ENCODE measurements at places on chromosomes 5 and 9.

- DNase-seq = no peak
Measured at GRCh38 chr5:58542709-58543108, 40.2 kb upstream of the RAB3C start.

- DNase-seq = no peak
Measured at GRCh38 chr5:20832204-20833080, 844.4 kb upstream of the CDH18 start.

DNA sequence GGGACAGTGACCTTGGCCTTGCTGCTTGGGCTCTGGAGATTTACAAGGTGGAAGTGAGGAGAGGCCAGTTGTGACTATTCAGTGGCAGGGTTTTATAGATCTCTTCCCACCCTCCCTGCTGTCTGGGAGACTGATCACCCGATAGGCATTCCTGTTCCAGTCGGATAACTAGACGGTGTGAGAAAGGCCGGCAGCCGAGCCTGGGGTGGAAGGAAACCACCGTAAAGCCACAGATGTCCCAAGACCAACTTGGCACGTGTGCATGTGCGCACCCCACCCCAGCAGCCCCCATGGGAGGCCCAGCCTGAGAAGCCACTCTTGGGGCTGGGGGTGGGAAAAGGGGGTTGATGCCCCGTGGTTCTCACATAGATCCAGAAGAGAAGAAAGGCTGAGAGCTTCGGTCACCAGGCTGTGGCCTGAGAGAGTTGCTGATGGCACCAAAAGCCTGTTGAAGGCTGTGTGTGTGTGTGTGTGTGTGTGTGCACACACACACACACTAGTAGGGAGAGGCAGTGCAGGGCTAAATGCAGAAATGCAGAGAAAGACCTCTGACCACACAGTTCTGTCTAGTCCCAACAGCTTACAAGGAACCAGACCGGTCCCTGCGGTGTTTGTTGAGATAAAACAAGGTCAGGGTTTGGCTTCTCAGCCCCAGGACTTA is 225.8 kb downstream of the FANCC start:
- DNase-seq = no peak

DNA sequence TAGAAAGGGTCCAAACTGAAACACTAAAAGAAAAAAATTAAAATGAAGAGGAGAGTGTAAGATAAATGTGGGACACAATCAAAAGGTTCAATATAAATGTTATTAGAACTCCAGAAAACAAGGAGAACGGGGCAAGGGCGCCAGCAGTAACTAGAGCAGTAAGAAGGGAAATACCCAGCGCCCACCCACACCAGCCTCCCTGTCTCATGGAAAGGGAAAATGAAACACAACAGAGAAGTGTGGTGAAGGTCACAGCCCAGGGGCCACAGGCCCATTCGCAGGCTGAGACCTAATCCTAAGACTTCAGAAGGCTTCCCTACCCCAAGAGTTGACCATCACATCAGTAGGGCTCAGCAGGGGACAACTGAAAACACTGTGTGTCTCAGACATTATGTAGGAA is 45.8 kb upstream of the CLK4 start:
- no peak for DNase-seq

GRCh38 chr5:143101725-143102386 is 301.6 kb downstream of the NR3C1 start:
- DNase-seq = no peak

GRCh38 chr5:122073864-122074263 is 4.2 kb downstream of the LOX start:
- DNase-seq = no peak

DNA sequence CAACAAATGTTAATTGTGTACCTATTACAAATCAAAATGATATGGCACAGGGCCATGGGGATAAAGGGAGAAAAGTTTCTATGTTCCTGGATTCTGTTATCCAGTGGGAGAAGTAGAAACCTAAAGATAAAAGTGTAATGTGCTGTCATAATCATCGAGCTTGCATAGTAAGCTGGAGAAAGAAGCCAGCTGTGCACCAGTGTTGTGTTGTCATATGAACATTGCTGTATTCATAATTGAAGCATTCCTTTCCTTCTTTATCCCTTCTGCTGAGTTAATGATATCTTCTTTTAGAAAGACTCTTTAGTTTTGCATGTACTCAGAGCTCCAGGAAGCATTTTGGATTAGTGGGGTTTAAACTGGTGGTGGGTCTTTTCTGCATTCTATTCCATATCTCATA is 39.5 kb downstream of the NTRK2 start:
- no peak for DNase-seq

GRCh38 chr9:11086561-11086960 is 473.8 kb upstream of the PTPRD start:
- no peak for DNase-seq

GRCh38 chr5:55421074-55421529 is 113.3 kb downstream of the MTREX start:
- DNase-seq = no peak

- DNase-seq = no peak
Measured at GRCh38 chr5:159566832-159567231, 236.5 kb upstream of the IL12B start.

- DNase-seq = no peak
Measured at GRCh38 chr9:82385633-82386032, 397.1 kb downstream of the SPATA31D1 start.

DNA sequence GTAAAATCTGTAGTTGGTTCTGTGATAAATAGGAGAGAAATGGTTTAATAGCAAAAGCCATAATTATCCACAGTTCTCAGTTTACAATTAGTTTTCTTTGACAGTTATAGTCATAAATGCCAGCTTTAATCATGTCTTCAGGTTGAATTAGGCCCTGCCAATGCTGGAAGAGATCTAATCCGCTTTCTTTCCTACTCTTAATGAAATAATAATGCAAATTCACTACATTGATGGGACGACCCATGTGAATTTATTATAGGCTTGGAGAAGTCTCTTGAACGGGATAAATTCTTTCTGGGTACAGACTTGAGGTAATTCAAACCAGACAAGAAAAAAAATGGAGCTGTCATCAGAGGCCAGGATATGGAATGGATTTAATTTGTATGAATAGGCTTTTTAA is 950.4 kb downstream of the EFNA5 start:
- no peak for DNase-seq

DNA sequence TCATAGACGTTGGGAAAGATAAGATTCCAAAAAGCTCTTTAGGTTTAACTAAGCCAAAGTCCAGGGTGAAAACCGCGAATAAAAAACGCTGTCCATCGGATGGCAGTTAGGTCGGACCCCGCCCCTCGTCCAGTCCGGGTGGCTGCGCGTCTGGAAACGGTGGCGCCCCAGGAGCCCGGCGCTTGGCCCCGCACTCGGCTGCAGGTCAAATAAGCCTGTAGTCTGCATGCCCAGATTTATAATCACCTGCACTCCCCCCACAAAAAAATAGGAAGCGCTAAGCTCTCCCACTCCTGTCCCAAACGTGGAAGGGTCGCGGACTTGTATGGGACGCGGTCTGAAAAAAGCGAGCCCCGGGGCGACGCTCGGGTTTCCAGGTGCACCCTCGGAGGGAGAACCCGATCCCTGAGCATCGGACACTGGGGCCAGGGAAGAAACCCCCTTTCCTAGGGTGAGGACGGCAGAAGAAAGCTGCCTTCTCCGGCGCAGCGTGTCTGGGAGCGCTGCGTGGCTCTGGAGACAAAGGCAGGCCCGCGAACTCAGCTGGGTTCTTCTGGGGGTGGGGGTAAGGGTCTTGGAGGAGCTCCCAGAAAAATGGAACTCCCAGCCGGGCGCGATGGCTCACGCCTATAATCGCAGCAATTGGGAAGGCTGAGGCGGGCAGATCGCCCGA is 923 bp upstream of the ZBTB5 start:
- DNase-seq = peak; percentile 56

DNA sequence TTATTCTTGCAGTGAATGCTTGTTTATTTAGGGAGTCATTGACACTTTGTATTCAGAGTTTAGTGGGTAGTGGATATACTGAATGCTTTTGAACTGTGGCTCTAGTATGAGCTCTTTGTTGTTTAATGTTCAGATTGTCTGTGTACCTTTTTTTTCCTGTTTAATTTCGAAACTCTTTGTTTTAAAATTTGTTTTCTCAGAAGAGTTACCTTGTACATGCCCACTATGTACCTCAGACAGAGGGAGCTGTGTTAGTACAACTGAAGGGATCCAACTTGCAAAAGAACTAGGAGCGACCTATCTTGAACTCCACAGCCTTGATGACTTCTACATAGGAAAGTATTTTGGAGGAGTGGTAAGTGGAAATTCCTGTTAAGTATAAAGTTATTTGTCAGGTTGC is 17.0 kb downstream of the RHOBTB3 start:
- no peak for DNase-seq

GRCh38 chr5:126450346-126450745 is 27.1 kb downstream of the GRAMD2B start:
- no peak for DNase-seq

DNA sequence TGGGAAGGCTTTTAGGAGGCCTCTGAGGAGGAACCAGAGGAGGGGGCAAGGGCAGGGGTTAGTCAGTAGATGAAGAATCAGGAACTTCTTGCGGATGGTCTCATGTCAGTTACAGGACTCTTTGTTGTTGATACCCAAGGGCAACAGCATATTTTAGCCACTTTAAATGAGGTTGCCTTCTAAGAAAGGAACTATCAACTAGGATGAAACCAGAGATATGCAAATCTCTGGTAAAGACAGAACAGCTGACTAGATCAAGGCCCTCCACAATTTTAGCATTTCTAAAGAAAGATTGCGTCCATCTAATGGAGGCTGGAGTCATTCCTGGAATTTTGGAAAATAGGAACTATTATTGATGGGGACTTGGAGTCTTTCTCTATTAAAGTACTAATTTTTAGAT is 57.7 kb upstream of the KLF4 start:
- no peak for DNase-seq

DNA sequence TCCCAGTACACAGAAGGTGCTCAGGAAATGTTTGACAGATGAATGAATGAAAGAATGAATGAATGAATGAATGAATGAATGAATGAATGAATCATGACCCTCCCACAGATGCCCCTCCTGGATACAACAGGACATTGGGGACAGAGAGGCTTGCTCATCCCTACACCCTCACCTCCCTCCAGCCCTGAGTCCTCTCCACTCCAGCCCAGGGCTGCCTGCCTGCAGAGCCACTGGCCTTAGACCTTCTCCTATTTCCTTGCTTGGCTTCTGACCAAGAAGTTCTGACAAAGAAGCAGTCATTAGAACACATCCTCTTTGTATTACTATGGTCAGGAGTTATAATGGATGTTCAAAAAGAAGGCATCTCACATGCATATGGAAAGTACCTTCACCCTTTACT is 240.7 kb upstream of the DAPK1 start:
- no peak for DNase-seq

DNA sequence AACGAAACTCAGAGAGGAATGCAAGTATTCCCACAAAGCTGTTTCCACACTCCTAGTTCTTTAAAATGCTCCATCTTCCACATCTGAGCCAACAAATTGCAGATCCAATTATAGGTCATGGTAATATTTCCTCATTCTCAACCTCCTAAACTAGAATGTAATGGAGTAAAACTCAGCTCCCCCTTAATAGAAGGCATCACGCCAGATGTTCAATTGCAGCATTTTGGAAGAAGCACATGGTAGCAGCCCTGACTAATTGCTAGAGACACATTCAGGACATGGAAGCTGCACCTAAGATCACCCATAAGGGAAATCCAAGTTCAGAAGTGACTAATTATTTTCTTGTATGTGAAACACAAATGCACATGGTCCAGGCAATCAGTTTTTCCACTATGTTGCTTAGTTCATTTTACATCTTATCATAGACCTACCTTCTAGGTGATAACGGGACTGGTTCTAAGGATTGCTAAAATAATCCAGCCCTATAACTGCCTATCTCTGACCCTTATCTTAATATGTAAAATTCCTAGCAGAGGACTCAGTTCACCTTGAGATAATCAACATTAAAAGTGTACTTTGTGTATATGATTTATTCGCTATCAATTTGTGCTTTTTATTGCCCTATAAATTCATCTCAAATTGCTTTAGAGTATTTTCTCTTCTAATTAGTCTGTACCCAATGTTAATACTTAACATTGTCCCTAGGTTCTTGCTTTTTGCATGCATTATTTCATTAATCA is 75.1 kb downstream of the GABRB2 start:
- no peak for DNase-seq

GRCh38 chr5:173733425-173733824 is 117.0 kb upstream of the BOD1 start:
- DNase-seq = no peak

DNA sequence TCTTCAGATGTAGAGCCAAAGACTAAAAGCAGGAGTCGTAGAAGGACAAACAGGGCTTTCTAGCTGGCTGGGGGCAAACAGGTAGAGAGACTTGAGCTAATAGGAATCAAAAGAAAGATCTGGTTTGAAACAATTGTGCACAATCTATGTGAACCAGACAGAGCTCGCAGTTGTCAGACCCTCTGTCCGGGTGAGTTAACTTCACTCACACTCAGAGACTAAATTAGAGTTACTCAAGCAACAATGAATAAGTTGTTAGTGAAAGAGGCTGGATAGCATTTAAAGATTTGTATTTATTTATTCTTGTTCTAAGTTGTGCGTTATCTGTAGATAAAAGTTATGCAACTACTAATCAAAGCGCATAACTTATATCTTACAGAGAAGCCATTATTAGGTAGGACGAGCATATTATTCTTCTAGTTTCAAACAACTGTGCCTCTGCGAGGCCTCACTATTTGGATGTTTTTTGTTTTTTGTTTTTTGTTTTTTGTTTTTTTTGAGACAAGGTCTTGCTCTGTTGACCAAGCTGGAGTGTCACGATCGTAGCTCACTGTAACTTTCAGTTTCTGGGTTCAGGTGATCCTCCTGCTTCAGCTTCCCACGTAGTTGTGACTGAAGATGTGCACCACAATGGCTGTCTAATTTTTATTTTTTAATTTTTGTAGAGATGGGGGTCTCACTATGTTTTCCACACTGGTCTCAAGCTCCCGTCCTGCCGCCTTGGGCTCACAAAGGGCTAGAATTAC is 13.2 kb upstream of the LNPEP start:
- DNase-seq = no peak

DNA sequence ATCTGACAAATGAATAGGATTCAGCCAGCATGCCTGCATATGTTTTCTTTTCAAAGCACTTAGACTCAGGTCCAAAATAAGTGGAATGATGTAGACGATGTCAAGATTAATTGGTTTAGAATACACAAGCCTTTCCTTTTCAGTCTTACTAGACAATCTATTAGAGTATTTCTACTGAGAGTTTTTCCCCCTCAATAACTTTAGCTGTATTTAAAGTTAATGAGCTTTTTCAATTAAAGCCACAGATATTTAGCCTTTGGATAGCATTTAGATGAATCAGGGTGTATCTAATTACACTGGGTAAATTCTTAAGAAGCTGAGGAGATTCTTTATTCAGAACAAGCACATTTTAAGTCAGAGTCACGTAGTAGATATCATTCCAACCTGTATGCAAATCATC is 198.7 kb upstream of the MPDZ start:
- no peak for DNase-seq

- DNase-seq = peak; percentile 32
Measured at GRCh38 chr5:173859408-173860159, 28.6 kb upstream of the CPEB4 start.

- no peak for DNase-seq
Measured at GRCh38 chr5:77620405-77620804, 18.1 kb downstream of the OTP start.

GRCh38 chr9:124593651-124594058 is 86.5 kb upstream of the NR5A1 start:
- no peak for DNase-seq

All from HTR-8/SVneo (cell line).